ENCODE measurements at places on chromosomes 2 and 18.

GRCh38 chr2:118687698-118688097 lies 159.8 kb downstream of the EN1 start:
- no peak for DNase-seq

DNA sequence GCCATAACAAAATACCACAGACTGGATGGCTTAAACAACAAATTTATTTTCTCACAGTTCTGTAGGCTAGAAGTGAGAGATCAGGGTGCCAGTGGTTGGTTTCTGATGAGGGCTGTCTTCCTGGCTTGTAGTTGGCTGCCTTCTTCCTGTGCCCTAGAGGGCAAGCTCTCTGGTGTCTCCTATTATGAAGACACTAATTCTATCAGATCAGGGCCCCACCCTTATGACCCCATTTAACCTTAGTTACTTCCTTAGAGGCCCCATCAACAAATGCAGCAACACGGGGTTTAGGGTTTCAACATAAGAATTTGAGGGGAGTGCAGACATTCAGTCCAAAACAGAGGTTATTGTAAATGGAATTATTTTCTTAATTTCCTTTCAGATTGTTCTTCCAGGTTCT lies 22.9 kb downstream of the CYP27A1 start:
- DNase-seq: no peak

GRCh38 chr18:48875942-48876511 lies 74.7 kb downstream of the SMAD7 start:
- no peak for DNase-seq

GRCh38 chr2:16187482-16187817 lies 247.1 kb downstream of the MYCN start:
- no peak for DNase-seq

GRCh38 chr2:74059137-74059775 lies 74.5 kb downstream of the TET3 start:
- no peak for DNase-seq

- DNase-seq: no peak
Observed at GRCh38 chr2:173496746-173497145, 142.1 kb downstream of the CDCA7 start.

DNA sequence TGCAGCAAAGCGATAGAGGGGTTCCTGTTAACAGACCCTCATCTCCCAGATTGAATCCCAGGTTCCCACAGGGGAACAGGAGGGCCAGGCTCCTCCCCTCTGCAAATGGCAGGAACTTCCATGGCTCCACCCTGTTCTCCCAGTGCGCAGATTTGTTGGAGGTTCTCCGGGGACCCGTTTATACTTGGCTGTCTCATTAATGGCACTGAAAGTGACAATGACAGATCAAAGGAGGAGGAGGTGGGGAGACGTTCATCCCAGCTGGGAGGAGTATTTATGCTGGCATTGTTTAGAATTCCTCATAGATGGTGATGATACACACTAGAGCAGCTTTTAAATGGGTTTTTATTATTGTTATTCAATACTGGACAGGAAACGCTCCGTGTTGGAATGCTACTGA lies 186.9 kb downstream of the LRP1B start:
- no peak for DNase-seq

GRCh38 chr2:44167311-44167907 lies 1.3 kb upstream of the PPM1B start:
- DNase-seq: no peak

DNA sequence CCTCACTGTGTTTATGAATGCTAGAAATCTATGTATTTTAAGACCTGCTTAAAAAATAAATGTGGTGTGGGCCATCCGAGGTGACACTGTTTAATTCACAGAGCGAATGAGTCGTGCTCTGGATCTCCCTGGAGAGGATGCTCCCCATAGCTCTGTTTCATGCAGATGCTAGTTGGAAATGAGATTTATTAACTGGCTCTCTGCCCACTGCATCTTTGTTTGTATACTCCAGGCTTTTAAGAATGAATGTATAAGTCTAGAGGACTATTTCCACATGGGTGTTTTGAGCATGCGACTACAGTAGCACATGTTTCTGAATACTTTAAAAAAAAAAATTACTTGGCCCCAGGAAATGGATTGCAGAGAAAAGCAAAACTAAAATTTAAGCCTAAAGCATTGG lies 3.9 kb downstream of the MAPRE2 start:
- DNase-seq: no peak
